Uterus (tissue), 4 donors: ENCODE measurements at places on chromosomes 2 and 18.

DNA sequence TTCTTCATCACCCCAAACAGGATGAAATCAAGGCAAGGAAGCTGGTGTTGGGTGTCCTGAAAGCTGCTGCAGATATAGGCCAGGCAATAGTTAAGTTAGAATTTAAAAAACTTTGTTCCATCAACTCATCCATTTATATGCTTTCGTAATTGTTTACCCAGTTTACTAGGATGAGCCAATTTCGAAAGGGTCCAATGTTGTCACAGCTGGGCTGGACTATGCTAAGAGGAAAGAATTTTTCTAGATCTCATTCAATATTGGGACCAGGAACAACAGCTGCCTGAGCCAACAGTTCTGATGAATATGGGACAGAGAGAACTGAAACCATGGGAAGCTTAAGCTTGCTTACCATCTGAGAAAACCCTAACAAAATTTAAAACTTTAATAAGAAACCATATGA lies 21.6 kb upstream of the SP3 start:
- H3K27me3 ChIP-seq = no peaks in the 10 kb centered on the region
- no peaks in the 10 kb centered on the region for H3K36me3 ChIP-seq
- H3K4me1 ChIP-seq = peaks cover 5% of the 10 kb centered on the region
- DNase-seq = peak; percentile 41

- no peaks in the 10 kb centered on the region for H3K27me3 ChIP-seq
- DNase-seq = no peak
- no peak overlapping the region for H3K27ac ChIP-seq
- H3K4me3 ChIP-seq = no peak overlapping the region
- H3K4me1 ChIP-seq = no peaks in the 10 kb centered on the region
Measured at GRCh38 chr2:123566291-123566946, 458.7 kb upstream of the CNTNAP5 start.

DNA sequence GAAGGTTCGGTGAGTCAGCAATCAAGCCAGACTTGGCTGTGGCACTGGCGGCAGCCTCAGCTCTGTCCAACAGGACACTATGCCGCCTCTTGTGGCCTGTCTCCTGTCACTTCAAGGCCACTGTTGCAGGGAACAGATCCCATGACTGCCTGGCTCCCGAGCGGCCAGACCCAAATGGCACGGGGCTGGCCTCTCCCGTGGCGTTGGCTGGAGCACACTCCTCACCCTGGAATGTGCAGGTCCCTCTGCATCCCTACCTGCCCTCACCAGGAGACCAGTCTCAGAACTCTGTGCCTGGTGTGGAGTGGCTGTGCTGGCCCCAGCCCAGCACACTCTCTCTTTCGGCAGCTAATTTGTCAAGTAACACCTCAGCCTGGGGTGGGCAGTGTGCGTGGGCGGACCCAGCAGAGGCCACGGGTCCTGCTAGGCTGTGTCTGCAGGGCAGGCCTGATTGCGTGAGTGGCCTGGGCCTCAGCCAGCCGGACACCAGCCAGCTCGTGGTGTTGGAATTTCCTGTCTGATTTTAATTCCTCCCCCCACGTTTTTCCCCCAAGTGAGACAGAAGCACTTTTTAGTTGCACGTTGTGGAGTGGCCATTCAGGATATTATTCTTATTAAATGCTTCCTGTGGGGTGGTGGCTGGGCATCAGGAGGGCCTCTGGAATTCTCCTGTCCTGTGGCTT lies 179.3 kb downstream of the GLI2 start:
- H3K27ac ChIP-seq = no peak overlapping the region
- H3K4me1 ChIP-seq = peaks cover 14% of the 10 kb centered on the region
- H3K36me3 ChIP-seq = no peaks in the 10 kb centered on the region
- no peaks in the 10 kb centered on the region for H3K27me3 ChIP-seq
- peak; percentile 91 for DNase-seq
- H3K4me3 ChIP-seq = no peak overlapping the region

DNA sequence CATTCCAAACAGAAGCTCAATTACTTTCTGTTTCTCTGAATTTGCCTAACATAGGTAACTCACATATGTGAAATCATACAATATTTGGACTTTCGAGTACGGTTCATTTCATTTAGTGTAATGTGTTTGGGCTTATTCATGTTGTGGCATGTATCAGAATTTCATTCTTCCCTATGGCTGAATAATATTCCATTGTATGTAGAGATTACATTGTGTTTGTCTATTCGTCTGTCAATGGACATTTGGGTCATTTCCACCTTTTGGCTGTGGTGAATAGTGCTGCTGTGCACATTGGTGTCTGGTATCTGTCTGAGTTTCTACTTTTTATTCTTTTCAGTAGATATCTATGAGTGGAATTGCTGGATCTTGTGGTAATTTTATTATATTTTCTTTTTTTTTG lies 43.9 kb downstream of the LBH start:
- H3K27ac ChIP-seq = no peak overlapping the region
- DNase-seq = no peak
- no peaks in the 10 kb centered on the region for H3K36me3 ChIP-seq
- H3K4me3 ChIP-seq = no peak overlapping the region
- H3K4me1 ChIP-seq = no peaks in the 10 kb centered on the region

DNA sequence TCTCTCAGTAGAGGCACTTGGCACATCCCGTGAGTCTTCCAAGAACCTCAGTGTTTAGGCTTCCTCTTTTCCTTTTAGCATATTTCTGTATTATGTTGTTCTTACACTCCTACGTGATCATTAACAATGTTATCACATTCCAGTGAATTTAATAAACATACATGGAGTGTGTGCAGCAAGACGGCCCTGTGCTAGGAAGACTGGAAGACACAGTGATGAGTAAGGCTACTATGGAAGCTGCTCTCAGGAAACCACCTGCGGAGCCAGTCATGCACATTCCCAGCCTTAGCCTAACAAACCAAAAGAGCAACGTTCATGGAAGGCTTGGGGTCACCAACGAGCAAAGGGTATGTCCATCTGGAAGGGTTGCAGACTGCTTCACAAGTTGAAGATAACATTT lies 103.4 kb downstream of the ETAA1 start:
- H3K4me1 ChIP-seq = no peaks in the 10 kb centered on the region
- no peaks in the 10 kb centered on the region for H3K36me3 ChIP-seq
- H3K27me3 ChIP-seq = no peaks in the 10 kb centered on the region
- no peak for DNase-seq

GRCh38 chr18:39487932-39488331 lies 1922.3 kb upstream of the CELF4 start:
- H3K27me3 ChIP-seq = no peaks in the 10 kb centered on the region
- H3K4me1 ChIP-seq = no peaks in the 10 kb centered on the region
- no peak for DNase-seq

DNA sequence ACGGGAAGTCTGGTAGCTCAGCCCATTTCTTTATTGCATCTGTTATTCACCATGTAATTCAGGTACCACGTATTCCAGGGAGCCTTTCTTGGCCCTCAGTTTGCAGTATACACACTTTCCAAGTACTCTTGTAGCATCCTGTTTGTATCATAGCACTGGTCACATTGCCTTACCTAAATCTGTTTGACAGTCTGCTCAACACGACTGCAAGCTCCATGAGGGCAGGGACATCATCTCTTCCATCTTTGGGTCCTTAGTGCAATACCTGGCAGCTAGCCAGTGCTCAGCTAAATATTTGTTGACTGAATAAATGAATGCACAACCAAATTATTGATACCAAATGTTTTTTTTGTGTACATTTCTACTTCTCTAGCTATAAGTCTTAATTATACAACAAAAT lies 11.2 kb upstream of the IL18R1 start:
- DNase-seq = no peak
- H3K27me3 ChIP-seq = no peaks in the 10 kb centered on the region
- H3K4me1 ChIP-seq = no peaks in the 10 kb centered on the region
- H3K4me3 ChIP-seq = no peak overlapping the region
- no peaks in the 10 kb centered on the region for H3K36me3 ChIP-seq
- H3K27ac ChIP-seq = no peak overlapping the region

GRCh38 chr2:148501545-148501944 lies 143.0 kb upstream of the EPC2 start:
- no peak for DNase-seq
- H3K4me1 ChIP-seq = no peaks in the 10 kb centered on the region
- no peak overlapping the region for H3K4me3 ChIP-seq
- no peaks in the 10 kb centered on the region for H3K36me3 ChIP-seq
- no peak overlapping the region for H3K27ac ChIP-seq

DNA sequence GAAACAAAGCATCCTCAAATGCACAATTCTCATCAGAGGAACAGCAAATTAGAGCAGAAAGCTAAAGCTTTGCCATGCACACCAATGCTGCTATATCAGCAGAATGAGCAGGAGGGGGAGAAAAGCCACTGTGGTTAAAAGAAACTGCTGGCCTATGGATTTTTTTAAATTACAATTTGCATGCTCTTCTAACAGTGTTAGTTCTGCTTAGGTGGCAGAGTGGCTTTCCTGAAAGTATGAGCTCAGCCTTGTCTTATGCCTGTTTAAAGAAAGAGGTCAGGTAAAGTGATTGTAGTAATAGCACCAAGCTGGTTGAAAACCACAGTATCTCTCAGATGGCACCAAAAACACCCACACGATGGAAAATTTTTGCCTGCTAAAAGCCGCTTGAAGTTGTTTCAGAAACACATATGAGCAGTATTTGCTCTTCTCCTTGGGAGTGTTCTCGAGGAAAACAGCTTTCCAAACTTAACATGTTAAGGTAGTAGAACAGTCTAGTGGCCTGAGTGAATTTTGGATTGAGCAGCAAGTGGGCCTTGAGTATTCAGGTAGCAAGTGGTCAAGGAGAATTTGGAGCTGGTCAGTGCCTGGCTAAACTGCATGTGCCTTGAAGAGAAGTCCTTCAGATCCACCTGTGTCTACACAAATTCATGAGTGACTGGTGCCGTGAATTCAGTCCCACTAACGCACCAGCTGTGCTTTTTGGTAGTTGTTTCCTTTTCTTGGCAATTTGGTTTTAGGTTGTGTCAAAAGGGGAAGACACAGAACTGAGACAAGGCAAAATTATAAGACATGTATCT lies 19.6 kb upstream of the NDUFV2 start:
- H3K36me3 ChIP-seq = no peaks in the 10 kb centered on the region
- no peaks in the 10 kb centered on the region for H3K4me1 ChIP-seq
- H3K27me3 ChIP-seq = no peaks in the 10 kb centered on the region
- H3K27ac ChIP-seq = no peak overlapping the region

- no peaks in the 10 kb centered on the region for H3K36me3 ChIP-seq
- no peak for DNase-seq
- no peaks in the 10 kb centered on the region for H3K27me3 ChIP-seq
- no peak overlapping the region for H3K27ac ChIP-seq
Measured at GRCh38 chr2:186426153-186427016, 59.7 kb upstream of the ZC3H15 start.

DNA sequence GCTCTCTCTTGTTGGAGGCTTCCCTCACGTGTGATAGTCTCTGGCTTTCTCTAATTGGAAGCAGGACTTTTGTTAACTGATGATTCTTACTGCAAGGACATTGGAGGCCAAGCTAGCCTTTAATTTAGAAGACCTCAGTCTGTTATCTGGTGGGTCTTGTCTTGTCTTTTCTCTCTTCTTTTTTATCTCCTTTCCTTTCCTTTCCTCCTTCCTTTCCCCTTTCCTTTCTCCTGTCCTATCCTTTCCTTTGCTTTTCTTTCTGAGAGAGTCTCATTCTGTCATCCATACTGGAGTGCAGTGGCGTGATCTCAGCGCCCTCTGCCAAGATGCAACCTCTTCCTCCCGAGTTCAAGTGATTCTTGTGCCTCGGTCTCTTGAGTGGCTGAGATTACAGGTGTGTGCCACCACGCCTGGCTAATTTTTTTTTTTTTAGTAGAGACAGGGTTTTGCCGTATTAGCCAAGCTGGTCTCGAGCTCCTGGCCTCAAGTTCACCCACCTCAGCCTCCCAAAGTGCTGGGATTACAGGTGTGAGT lies 18.1 kb downstream of the CCNYL1 start:
- no peaks in the 10 kb centered on the region for H3K4me1 ChIP-seq
- no peaks in the 10 kb centered on the region for H3K36me3 ChIP-seq
- no peak overlapping the region for H3K4me3 ChIP-seq
- no peaks in the 10 kb centered on the region for H3K27me3 ChIP-seq
- DNase-seq = no peak
- H3K27ac ChIP-seq = no peak overlapping the region

DNA sequence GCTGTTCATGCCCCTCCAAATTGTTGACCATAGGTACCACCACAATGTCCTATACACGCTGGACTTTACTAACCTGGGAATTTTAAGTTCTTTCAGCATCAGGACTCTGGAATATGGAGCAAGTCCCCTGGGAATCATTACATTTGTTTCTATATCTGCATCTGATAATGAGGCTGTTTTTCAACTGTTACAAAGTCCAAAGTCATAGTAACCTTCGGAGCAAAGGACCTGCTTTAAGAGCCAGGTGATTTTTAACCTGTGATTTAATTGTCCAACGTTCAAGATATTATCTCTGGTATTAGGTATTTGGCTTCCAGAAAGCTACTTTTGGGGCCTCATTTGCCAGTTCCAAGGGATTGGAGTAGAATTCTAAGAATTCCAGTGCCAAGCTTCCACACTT lies 7.5 kb upstream of the B3GNT2 start:
- no peak overlapping the region for H3K27ac ChIP-seq
- H3K27me3 ChIP-seq = no peaks in the 10 kb centered on the region
- no peak for DNase-seq
- H3K36me3 ChIP-seq = no peaks in the 10 kb centered on the region
- H3K4me1 ChIP-seq = no peaks in the 10 kb centered on the region
- H3K4me3 ChIP-seq = no peak overlapping the region

GRCh38 chr2:150586858-150587257 lies 99.4 kb upstream of the RND3 start:
- no peak overlapping the region for H3K27ac ChIP-seq
- no peak for DNase-seq
- no peaks in the 10 kb centered on the region for H3K4me1 ChIP-seq
- no peak overlapping the region for H3K4me3 ChIP-seq
- no peaks in the 10 kb centered on the region for H3K36me3 ChIP-seq

DNA sequence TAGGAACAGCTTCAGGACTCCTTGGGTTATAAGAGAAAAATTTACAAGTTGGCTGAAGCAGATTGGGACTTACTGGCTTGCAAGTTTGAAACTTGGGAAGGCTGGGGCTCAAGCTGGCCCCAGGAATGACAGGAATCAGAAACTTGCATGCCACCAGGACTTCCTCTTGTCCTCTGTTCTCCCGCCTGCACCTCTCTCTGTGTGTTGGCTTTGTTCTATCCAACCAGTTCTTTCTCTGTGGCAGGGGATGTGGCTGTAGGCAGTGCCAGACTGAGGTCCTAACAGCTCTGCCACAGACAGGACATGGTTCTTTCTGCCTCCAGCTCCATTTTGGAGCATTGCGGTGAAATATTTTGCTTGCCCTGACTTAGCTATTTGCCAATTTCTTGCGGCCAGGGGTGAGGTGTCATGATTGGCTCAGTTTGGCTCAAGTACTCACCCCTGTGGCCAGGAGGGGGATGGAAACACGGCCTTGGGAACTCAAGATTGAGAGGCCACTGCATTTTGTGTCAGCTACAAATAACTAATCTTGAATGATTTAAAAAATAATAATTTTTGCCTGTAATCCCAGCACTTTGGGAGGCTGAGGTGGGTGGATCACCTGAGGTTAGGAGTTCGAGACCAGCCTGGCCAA lies 48.9 kb downstream of the MEP1B start:
- DNase-seq = no peak
- no peaks in the 10 kb centered on the region for H3K27me3 ChIP-seq
- H3K4me1 ChIP-seq = no peaks in the 10 kb centered on the region
- H3K4me3 ChIP-seq = no peak overlapping the region
- H3K36me3 ChIP-seq = no peaks in the 10 kb centered on the region
- H3K27ac ChIP-seq = no peak overlapping the region
